ENCODE measurements at places on chromosomes 7 and 10. TPM values are rescaled to one million over a fixed set of nuclear protein-coding genes. Genes with fewer than 3 reads are reported as not detected.

A1CF gene
- not detected for total RNA-seq

RELN gene
- 59.0 TPM for total RNA-seq

RAB11FIP2 gene
- total RNA-seq = 19.6 TPM

DLX6 gene
- 3.4 TPM for total RNA-seq

KIAA1549 gene
- 12.5 TPM for total RNA-seq

Data from SJCRH30 (cell line).